ENCODE measurements at places on chromosomes 4 and X. TPM values are rescaled to one million over a fixed set of nuclear protein-coding genes. Genes with fewer than 3 reads are reported as not detected.

Gene IGFBP7
- total RNA-seq, result not detected

DNA sequence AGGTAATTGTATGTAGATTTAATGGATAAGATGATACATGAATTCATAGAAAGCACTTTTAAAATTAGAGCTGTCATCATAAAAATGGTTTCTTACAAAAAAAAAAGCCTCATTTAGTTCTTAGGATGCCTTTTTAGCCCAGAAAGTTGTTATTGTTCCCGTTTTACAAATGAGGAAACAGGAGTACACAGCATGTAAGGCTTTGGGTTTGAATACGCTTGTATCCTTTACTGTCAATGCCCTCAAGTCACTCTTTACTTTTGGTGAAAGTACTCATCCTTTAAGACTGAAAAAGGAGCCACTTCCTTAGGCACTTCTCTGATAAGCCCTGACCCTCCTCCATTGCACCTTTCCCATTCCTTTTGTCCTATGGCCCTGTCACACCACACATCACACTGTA, 4.9 kb downstream of the EREG start:
- DNase-seq, result no peak

Gene BMP15
- not detected for total RNA-seq

GRCh38 chr4:52890521-52890791, 28.3 kb downstream of the RASL11B start:
- DNase-seq, result no peak

GRCh38 chr4:165489786-165490185, 111.0 kb downstream of the CPE start:
- no peak for DNase-seq

Gene EVC2
- 0.16 TPM for total RNA-seq

- no peak for DNase-seq
Measured at GRCh38 chrX:111445485-111445884, 33.5 kb upstream of the DCX start.

DNA sequence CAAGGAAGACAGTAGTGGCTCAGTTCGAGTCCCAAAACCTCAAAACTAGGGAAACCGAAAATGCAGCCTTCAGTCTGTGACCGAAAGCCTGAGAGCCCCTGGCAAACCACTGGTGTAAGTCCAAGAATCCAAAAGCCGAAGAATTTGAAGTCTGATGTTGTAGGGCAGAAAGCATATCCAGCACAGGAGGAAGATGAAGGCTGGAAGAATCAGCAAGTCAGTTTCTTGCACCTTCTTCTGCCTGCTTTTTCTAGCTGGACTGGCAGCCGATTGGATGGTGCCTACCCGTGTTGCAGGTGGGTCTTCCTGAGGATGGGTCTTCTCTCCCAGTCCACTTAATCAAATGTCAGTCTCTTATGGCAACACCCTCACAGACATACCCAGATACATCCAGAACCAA, 95.0 kb downstream of the STK32B start:
- DNase-seq, result no peak

DNA sequence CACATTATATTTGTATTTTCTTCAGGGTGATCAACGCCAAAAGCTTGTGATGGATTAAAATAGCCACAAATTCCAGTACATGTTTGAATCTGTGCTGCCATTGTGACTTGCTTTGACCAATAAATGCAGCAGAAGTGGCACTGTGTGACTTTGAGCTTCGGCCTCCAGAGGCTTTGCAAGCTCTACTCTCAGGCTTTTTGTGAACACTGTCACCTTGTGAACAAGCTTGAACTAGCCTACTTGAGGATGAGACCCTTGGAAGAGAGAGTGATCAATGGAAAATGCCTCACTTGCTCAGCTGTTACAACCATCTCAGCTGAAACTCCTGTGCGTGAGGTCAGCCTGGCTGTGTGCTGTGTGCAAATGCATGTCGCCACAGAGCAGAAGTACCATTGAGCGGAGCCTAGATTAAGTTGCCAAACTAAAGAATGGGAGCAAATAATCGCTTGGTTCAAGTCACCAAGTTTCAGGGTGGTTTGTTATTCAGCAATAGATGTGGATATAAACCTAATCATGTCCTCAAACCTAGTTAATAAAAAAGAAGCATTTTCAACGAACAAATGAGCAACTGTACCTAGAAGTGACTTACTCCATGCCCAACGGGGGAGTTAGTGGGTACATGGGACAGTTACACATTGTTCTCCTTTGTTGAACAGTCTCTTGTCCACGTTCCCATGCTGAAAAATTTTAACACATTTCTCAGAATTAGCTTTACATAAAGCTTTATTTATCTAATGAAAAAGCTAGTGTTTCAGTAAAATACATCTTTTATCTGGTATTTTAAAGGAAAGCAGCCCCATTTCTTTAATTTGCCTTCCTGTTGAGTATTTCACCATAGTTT, 23.5 kb downstream of the NOA1 start:
- DNase-seq, result no peak

DNA sequence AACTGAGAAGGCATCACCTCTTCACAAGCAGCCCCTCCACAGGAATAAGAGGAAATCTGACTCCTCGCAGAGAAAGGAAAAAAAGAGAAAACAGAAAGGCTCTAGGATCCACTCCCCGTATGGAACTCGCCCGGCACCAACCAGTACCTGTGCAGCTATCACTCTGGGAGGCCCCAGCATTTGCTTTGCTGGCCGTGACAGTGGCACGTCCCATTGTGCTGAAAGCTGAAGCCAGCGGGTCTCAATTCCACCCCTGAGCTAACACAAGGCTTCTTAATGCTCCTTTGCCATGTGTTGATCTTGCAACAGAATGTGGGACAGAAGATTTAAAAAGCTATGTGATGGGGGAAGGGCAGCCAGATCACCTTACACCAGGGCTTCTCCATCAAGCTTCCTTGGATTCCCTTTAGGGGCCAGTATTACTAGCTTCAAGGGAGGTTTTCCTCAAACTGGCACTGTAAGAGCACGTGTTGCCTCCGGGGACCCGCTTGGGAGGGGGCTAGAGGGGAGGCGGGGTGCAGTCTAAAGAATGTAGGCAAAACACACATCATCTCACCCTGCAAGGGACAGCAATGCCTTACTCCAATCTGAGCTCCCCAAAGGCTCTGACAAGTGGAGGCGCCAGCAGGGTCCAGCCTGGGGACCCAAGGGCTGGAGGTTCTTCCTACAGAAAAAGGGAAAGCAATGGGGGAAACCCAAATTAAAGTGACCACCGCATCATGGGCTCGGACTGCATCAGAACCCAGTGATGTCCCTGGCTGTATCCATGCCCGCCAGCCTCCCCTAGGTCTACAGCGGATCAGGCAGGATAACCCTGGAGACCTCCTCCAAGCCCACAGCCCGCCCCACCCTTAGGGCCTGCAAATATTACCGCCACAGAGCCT, 1.2 kb downstream of the USP46 start:
- no peak for DNase-seq

Gene SUPT20HL1
- 0.21 TPM for total RNA-seq

Gene CYTL1
- not detected for total RNA-seq

- no peak for DNase-seq
Measured at GRCh38 chr4:182367153-182367552, 124.0 kb downstream of the TENM3 start.

Gene ADH7
- not detected for total RNA-seq

DNA sequence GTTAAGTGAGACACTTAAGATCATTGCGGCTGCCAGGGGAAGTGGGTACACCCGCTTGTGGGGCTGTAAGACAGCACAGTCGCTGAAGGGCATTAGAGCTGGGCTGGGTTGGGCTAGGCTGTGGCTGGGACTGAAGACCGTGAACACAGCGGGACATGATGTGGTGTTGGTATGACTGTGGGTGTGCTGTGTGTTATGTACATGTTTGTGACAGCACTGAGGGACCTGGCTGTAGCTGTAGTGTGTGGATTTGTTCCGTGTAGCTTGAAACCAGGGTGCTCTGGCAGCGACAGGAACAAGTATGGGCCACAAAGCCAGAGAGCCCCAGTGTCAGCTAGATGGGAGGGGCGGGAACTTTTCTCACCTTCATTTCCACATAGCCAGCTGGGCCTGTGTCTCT, 82.1 kb downstream of the NHSL2 start:
- no peak for DNase-seq

DNA sequence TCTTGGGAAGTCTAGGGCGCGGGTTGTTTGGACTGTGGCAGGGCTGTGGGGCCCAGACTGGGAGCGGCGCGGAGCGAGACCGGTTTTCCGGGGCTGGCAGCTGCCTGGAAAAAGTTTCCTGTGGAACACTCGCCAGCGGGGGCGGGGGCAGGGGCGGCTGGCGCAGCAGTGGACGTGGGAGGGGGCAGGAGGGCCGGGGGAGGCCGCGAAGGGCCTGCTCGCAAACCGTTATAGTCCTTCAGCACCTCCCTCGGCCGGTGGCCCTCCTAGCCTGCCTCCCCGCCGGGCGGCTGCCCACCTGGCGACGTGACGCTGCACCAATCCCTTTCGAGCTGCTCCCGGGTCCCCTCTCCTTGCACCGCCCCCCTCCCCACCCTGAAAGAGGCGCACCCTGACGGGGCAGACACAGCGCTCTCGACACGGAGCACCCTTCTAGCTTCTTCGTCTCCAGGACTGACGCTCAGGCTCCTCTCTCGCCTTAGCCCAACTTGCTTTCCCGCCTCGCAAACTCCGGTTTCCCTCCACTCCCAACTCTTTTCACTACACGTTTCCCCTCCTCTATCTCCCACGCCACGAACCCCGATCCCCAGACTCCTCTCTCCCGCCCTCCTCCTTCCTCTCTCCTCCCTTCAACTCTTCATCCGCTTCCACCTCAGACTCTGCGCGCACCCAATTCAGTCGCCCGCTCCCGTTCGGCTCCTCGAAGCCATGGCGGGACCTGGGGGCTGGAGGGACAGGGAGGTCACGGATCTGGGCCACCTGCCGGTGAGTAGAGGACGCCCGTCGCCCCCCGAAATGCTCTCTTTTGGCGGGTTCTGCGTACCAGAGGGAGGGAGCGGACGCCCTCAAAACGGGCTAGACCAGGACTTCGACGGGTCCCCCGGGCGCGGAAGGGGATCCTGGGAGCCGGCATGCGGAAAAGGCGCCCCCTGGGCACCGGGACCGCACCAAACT, at the start of gene NRK:
Gene NRK, plus strand, starts transcription at position 402 of the 954 bp plus-strand sequence. Its CDS starts 307 bp downstream, at position 709.
- no peak for DNase-seq

DNA sequence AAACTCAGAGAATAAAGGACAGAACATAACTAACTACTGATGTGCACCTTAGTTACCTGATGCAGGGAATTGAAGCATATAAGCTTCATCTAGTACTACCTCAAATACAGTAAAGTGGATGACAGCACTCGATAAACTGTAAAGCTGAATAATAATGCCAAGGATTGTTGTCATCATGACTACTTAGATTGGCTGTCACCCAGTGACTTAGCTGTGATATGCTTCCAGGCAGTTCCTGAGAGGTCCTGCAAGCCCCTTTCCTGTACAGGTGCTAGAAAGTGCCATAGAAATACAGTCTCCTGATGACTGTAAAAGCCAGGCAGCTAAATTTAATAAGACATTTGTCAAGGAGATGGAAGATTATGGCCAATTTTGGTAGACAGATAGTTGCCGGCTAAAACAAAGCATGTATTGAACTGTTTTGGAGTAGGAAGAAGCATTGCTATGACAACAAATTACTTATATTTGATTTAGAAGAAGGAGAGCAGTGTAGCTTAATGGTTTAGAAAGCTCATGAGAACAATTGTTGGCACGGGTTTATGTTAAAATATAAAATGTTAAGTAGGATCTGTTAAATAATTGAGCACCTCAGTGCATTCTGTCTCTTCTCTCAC, 29.7 kb downstream of the TMEM164 start:
- DNase-seq, result no peak

DNA sequence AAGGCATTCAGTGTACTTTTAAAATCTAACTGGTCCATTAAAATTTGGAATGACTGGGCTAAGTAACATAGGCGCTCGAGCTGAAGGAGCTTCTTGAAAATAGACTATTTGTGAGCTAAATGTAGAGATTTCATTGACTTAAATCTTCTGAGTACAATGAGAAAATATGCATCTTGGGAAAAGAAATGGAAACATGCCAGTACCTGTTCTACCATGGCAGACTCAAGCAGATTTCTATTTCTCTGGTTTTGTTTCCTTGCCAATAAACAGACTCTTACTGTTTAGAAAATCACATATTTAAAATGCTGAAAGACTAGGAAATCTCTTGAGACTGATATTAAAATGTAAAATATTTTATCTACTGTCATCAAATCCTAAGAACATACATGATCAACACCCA, 678.1 kb downstream of the FAT4 start:
- no peak for DNase-seq

- DNase-seq, result no peak
Measured at GRCh38 chr4:168787334-168787733, 222.7 kb downstream of the CBR4 start.

Gene TAF9B
- total RNA-seq, result 32.3 TPM

DNA sequence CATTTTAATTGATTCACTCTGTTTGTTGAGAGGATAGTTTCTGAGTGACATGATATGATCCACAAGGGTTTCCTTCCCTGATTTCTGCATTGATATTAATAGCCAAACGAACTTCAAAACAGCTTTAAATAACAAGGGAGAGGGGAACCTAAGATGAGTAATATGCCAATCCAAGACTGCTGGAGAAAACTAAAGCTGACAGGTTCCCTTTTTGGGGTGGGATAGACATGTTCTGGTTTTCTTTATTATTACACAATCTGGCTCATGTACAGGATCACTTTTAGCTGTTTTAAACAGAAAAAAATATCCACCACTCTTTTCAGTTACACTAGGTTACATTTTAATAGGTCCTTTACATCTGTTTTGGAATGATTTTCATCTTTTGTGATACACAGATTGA, 182.2 kb downstream of the AR start:
- DNase-seq, result no peak

Gene MAGED4
- total RNA-seq, result not detected

- DNase-seq, result no peak
Measured at GRCh38 chrX:4263030-4263803, 549.8 kb upstream of the PRKX start.

- no peak for DNase-seq
Measured at GRCh38 chr4:173415885-173416653, 17.2 kb upstream of the SCRG1 start.

GRCh38 chrX:19372547-19373331, 29.0 kb downstream of the PDHA1 start:
- peak; percentile 2 for DNase-seq

Gene SORCS2
- not detected for total RNA-seq

Gene TLR1
- total RNA-seq, result 3.2 TPM

- no peak for DNase-seq
Measured at GRCh38 chr4:39597695-39598381, 40.8 kb downstream of the SMIM14 start.

DNA sequence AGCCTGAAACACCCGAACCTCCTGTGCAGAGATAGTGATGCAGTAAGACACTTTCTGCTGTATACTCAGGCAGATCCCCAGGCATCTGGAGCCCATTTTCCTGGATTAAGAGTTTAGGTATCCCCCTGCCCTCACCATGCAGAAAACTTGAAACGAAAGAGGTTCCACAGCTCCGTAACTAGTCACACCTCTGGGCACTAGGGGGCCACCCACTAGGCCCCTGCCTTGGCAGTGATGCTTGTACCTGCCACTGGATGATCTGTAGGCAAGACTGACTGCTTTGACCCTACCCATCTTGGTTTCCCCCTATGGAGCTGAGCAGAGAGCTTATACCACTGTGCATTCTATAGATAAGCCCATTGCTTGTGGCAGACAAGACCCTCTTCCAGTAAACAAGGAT, 940.6 kb downstream of the PCDH19 start:
- no peak for DNase-seq

Gene CITED1
- total RNA-seq, result 0.43 TPM

- DNase-seq, result peak; percentile 69
Measured at GRCh38 chr4:37453281-37453998, 208.9 kb downstream of the NWD2 start.

Measured in activated naive CD4-positive, alpha-beta T cell treated with anti-CD3 and anti-CD28 coated beads, Interleukin-2, amount 50 U/mL, for 72 hours (primary cell).